ENCODE measurements at places on chromosomes 12 and 14. TPM values are rescaled to one million over a fixed set of nuclear protein-coding genes. Genes with fewer than 3 reads are reported as not detected.

DNA sequence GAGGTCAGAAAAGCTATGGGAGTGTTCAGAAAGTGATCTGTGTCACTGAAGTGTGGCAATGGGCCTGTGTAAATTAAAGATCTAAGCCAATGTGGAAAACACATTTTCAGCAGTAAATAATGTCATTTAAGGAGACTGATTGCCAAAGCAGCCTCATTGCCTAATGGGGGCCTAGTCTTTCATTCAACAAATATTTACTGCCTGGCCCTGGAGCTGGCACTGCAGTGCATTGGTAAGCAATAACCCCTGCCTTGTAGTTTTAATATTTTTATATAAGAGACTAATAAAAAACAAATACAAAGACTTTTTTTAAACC lies 326.6 kb downstream of the BTG1 start:
- DNase-seq = no peak

DNA sequence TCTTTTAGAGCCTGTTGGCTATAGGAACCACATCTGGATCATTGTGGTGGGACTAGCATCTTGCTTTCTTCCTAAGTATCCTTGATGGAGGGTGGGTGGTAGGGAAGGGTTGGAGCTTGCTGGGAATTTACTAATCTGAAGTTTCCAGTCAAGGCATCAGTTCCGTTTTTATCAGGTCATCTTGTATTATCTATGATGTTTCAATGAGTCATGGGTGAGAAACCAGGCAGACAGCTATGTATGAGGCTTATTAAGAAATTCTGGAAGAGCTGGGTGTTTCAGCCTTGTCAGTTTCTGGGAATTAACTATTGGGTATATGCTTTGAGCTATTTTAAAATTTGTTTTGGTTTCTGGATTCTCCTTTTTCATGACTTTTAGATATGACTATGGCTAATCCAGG lies 11.3 kb downstream of the TSFM start:
- no peak for DNase-seq

GARIN6 gene
- polyA plus RNA-seq = not detected

DNA sequence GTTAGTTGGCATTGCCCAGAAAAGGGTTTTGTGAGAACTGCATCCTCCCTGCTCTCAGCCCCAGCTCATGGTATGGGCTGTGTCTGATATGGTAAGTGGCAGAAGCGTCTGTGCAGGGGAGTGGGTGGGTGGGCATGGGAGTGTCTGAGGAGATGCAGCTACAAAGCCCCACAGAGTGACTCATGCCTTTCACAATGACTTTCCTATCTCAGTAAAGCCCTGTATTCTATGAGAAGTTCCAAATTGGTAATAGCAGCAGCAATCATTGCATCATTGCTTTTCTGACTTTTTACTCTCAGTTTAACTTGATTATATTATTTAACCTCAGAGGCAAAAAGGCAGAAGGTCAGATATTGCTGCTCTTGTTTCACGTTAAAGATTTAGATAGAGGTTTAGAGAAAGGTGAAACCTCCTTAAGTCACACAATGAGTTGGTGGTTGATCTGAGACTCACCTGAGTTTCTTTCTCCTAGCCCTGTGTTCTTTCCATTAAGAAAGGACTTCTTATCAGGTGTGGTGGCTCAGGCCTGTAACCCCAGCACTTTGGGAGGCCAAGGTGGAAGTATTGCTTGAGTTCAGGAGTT lies 171.7 kb downstream of the SLC5A8 start:
- no peak for DNase-seq

OR6C2 gene
- not detected for polyA plus RNA-seq

GRCh38 chr12:101207086-101207780 lies 2.8 kb downstream of the SLC5A8 start:
- DNase-seq = no peak

DNA sequence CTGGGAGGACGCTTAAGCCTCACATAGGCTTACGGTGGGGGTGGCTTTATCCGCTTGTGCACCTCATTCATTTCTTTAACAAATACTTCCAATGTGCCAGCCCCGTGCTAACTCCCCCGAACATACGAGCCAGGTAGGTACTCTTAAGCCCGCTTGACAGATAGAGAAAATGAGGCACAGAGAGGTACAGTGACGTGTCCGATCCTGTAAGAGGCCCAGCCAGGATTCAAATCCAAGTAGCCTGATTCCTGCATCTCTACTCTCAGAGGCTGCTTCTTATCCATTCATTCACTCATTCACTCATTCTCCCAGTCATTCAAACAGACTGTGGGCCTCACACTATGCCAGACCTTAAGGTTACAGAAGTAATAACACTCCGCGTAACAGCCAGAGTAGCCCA lies 477 bp downstream of the OAS3 start:
- no peak for DNase-seq

PLXNC1 gene
- 8.4 TPM for polyA plus RNA-seq

- no peak for DNase-seq
Measured at GRCh38 chr12:118330421-118331018, 42.2 kb downstream of the TAOK3 start.

DNA sequence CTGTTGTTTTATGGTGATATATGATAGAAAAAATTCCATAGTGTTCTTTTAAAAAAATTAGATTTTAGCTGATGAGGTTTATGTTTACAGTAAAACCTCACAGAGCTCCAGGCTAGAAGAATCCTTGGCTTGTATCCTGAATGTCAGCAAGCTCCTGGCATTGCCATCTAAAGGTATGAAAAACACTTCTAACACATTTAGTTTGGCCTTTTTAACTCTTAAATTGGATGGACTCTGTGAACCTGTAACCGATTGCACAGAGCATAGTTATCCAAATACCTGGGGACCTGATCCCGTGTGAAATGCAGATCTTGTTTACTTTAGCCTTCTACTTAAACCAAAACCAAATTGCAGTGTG lies 241.1 kb upstream of the DCN start:
- no peak for DNase-seq

DNA sequence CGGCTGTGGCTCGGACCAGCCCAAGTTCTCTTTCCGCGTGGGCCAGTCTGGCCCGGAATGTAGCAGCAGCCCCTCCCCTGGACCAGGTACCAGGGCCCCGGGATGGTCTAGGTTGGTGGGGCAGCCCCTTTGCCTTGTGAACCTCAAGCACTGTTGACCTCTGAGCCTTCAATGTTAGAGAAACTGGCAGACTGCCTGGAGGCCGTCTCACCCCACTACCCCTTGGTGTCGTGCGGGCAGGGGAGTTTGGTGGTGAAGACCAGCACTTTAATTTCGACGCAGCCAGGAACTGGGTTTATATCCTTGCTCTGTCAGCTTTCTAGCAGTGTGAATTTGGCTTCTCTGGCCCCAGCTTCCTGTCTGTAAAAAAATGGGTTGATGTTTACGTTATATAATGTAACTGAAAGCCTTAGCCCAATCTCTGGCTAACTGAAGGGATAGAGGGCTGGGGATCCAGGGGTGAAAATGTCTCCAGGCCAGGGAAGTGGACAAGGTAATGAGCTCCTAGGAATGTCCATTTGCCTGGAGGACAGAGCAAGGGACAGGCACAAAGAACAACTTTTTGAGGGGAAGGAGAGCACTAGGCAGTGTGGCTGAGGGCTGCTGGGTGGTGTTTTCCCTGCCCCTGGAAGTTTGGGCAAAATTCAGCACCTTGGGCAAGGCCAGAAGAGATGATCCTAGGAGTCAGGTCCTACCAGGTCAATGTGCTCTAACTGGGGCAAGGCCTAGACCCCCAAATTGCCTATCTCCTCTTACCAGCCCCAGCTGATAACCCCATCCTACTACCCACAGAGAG lies 11.4 kb downstream of the MCRS1 start:
- no peak for DNase-seq

Data from right renal cortex interstitium (tissue), 3 donors.